Coronary artery (tissue), 2 donors: ENCODE measurements at places on chromosomes 7 and 10.
A peak's percentile ranks its signal among the peaks of the same experiment; 100 is the strongest.

GRCh38 chr10:34906067-34906965, 91.2 kb upstream of the PARD3 start:
- DNase-seq = no peak

DNA sequence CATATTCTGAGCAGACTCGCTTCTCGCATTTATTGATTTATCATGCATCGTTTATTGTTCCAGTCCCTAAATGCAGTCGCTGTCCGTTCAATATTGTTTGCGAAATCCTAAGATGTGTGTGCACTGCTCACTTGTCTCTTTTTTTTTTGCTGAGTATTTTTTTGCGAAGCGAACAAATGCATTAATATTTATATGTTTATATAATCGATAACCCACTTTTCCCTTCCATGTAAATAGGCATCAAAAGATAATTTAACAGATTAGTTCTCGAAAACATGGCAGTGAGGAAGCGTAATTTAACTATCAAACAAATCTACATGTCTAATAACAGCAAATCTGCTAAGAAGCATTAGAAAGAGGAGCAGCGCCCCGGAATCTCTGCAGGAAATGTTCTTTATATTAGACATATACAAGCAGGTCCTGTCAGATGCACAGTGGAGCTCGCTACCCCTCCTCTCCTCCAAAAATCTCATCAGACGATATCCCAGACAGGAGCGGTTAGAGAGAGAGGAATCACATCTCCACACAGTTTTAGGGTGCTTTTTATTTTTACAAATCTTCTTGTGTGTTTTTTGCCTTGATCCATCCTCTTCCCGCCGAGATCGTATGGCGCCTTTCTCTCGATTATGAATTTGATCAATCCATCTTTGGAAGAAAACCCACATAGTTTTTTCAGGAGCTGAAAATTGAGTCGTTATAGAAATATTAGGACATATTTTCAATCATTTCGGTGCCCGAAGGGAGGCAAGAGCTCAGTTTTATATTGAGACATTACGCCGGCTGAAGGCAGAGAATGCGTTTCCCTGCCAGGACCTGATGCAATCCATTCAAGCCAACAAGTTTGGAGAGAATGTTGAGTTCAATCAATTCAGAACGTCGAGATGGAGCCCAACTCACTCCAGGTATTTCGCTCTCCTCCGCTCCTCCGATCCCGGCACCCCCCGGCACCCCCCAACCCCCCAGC, at the start of gene ARID5B:
Gene ARID5B (plus strand): TSS at position 871 of the 964 bp plus-strand sequence. CDS start 11 bp downstream, at position 882.
- no peak for DNase-seq

DNA sequence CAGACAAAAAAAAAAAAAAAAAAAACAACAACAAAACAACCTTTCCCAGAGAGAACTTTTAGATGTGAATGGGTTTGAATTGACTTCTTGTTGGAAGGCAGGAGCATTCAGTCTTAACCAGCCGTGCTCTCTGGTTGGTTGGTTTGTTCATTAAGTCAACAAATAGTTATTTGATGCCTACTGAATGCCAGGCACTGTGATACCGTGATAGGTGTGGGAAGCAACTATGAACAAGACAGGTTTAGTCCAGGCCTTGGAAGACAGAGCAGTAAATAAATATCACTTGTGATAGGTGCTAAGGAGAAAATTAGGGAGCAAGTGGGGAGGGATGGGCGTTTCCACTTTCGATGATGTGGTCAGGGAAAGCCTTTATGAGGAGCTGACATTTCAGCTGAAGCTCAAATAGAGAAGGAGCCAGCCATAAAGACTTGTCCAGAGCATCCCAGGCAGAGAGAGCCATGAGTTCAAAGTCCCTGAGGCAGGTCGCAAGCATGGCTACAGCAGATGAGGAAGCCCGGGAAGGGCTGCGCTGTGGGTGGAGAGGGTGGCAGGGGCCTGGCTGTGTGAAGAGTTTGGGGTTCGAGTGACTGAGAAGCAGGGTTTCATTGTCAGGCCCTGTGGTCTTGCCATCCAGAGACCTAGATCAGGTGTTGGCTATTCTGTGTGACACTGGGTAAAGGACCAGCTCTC, 8.0 kb downstream of the TSPAN15 start:
- no peak for DNase-seq

DNA sequence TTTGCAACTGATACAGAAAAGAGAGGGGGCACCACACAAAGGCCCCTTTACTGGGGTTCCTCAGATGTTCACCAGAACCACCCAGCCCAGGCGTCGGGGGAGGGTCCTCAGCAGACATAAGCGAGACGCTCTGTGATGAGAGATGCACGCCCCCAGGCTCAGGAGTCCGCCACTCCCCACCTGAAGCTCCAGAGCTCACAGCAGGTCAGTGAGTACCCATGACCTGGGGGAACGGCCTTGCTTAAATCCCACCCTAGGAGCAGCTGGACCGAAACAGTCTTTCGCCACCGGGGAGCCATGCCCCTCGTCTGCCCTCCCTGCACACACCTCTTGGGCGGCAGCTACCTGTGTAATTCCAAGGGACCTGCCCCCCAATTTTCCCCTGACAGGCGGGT, 2.8 kb downstream of the CRYGN start:
- no peak for DNase-seq

- no peak for DNase-seq
Observed at GRCh38 chr10:102120991-102121738, 997 bp upstream of the LDB1 start.

- DNase-seq = peak; percentile 59
Observed at GRCh38 chr7:50647286-50647980, 82.2 kb upstream of the DDC start.

GRCh38 chr10:96890172-96890513, 58.0 kb downstream of the LCOR start:
- DNase-seq = no peak

DNA sequence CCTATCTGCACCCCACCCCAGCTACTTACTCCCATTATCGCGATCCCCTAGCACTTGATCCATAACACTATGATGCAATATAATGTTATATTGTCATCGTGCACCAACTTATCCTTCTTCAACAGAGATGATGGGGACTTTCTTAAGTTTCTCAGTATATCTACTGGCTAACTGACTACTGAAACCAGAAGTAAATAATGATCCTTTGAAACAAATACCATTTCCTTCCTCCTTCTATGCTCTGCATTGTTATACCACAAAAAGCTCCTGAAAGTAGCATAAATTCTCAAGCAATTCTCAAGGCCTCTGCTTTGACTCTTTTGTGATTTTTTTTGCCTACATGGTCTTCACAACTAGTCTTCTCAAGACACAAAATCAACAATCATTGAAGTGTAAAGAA, 68.9 kb downstream of the HTR7 start:
- no peak for DNase-seq

DNA sequence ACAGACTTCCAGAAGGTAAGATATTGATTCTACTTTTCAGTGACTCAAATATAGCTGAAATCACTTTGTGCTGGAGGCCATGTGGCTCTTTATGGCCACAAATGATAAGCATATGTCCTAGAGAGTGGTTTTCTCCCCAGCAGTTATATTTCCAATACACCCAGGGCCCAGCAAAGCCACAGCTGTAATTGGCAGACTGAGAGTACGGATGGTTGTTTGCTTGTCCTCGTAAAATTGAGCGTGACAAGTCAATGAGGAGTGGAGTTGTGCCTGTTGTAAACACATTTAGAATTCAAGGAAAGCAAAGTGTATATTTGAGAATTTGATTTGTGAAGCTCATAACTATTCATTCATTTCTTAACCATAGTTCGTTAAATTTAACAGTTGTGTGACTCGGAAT, 201.8 kb downstream of the LHFPL3 start:
- no peak for DNase-seq

DNA sequence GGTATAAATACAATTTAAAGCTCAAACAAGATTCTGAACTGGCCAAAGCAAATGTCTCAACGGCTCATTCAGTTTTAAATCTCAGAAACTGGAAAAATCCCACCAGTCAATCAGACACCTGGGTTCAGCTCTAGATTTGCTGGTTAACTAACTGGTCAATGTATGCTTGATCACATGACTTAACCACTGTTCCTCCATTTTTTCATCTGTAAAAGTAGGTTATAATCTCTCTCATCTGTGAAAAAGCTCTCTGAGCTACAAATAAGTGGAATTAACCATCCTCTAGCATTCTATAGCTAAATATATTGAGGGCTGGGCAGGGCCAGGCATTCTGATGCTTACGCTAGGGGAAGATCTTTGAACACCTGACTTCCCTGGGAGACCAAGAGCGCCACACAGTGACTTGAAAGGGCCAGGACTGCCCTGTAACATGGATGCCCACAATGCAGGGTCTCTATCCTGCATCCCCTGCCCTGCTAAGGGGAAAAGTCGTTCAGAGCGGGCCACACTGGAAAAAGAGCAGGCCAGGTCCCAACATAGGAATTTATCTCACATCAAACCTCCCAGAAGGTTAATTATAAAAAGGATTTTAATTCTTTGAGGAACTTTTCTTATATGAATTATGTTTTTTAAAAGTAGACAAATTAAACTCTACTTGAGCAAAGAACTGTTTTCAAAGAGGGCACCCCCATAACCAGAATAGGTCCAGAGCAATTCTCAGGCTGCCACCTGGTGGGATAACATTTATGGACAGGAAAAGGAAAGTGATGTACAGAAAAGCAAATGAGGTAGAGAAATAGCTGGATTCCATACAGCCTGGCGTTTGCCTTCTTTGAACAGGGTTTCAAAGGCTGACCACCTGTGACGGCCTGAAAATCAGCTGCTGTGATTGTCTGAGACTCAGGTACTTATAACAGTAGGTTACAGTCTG, 1.8 kb downstream of the RP9 start:
- no peak for DNase-seq

DNA sequence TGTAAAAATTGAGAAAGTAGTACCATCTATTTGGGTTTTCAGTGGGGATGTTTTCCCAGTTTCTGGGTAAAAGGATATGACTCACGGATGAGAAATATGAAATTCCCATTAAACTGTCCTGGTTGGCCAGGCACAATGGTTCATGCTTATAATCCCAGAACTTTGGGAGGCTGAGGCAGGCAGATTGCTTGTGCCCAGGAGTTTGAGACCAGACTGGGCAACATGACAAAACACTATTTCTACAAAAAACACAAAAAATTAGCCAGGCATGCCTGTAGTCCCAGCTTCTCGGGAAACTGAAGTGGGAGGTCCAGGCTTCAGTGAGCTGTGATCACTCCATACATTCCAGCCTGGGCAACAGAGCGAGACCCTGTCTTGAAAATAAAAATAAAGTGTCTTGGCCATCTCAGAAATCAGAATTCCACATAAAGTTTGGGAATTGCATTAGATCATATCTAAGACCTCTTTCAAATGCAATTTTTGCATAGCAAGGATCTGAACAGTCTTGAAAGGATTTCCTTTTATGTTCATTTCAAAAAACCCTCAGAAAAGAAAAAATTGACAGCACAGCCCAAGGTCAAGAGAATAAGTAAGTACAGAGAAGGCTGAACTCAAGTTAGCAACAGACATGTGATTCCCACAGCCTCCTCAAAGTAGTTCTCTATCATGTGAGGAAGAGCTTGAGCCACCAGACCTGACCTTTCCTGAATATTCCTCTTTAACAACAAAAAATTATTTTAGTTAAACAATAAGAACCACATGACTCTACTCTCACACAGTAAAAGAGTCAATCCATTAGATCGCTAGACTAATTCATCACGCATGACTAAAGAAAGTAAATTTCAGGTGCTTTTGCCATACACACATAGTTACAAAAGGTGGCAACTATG, 141.5 kb upstream of the CAV2 start:
- DNase-seq = no peak

DNA sequence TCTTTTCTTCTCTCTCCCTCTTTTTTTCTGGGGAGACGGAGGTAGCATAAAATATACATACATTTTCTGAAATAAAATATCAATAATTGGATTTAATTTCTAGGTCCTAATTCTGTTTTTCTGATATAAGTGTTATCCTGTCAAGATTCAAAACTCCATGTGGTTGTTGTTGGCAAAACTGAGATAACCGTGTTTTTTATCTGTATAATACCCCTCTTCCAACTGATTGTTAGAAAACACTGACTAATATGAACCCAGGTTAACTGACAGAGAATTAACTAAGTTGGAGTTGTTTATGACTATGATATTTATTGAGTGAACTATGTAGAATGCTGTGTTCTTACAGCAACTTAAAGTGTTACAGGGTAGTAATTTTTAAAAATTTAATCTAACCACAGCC, 236.5 kb upstream of the KAT6B start:
- no peak for DNase-seq

DNA sequence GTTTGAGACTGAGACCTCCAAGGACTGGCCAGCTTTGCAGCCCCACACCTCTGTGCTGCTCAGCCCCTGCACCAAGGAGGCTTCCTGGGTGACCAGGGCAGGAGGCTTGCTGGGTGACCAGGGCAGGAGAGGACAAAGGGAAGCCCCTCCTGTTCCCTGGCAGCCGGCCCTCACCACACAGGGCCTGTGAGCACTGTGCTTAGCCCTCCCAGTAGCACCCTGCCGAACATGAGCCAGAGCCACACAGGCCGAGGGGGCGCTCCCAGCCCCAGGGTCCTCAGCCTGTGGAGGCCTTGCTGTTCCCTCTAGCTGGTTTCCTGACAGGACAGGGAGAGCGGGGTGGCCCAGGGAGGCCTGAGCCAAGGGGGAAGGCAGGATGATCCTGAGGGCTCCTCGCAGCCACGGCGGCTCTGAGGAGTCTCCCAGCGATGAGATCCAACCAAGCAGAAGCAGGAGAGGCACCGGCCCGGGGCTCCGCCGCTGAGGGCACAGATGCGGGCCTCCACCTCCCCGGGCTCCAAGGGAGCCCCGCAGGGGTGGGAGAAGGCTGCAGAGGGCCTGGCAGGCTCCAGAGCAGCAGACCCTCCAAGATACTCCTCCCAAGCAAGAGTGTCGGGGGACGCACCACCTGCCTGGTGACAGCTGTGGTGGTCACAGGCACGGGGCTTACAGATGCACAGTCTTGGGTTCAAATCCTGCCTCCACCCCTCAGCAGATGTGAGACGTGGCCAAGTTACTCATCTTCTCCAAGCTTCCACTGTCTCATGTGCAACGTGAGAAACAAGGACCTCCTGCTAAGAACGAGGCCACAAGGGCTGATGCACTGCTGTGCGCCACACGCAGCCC, 22.5 kb downstream of the WDR86 start:
- DNase-seq = no peak

- no peak for DNase-seq
Observed at GRCh38 chr7:24119852-24120251, 164.1 kb upstream of the NPY start.

GRCh38 chr10:7043055-7043653, 367.7 kb downstream of the SFMBT2 start:
- DNase-seq = no peak

GRCh38 chr7:157949711-157950110, 612.9 kb downstream of the DNAJB6 start:
- DNase-seq = no peak

- DNase-seq = no peak
Observed at GRCh38 chr7:133688483-133689239, 435.8 kb downstream of the EXOC4 start.

- no peak for DNase-seq
Observed at GRCh38 chr10:77592510-77592909, 45.1 kb downstream of the KCNMA1 start.
